NCI-H446 treated with DMSO at 0.1 percent for 48 hours (cell line): ENCODE measurements at places on chromosomes 1 and 21.
A peak's percentile ranks its signal among the peaks of the same experiment; 100 is the strongest.

DNA sequence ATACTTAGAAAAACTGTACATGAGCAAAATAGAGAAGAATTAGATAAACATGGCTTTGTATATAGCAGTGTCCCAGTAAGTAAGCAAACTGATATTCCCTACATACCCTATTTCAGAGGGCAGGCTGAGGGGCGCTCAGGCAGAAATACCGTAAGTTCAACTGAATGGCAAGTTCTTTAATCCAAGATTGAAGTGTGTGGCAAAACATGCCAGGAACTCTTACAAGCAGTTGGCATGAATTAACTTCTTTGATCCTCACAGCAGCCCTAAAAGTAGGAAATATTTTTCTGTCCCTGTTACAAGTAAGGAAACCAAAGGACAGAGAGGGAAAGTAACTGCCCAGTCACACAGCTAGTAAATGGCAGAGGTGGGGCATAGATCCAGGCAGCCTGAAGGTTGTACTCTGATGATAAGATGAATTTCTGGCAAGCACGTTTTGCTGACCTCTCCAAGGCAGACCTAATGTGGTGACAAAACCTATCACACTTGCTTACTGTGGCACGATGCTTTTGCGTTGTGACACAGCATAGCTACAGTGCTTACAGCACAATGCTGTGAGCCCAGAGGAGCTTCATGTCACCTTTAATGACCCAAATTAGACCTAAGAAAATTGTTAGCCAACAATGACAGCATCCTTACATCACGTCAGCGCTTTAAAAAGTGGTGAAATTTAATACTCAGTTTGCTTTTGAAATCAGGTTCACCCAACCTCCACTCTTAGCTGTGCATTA, 35.0 kb upstream of the THEM4 start:
- no peak for DNase-seq

GRCh38 chr1:54835970-54836369, 34.8 kb upstream of the TTC22 start:
- DNase-seq = no peak

- no peak for DNase-seq
Measured at GRCh38 chr1:41662061-41662764, 177.7 kb upstream of the EDN2 start.

- no peak for DNase-seq
Measured at GRCh38 chr1:218633238-218633988, 288.3 kb downstream of the TGFB2 start.

DNA sequence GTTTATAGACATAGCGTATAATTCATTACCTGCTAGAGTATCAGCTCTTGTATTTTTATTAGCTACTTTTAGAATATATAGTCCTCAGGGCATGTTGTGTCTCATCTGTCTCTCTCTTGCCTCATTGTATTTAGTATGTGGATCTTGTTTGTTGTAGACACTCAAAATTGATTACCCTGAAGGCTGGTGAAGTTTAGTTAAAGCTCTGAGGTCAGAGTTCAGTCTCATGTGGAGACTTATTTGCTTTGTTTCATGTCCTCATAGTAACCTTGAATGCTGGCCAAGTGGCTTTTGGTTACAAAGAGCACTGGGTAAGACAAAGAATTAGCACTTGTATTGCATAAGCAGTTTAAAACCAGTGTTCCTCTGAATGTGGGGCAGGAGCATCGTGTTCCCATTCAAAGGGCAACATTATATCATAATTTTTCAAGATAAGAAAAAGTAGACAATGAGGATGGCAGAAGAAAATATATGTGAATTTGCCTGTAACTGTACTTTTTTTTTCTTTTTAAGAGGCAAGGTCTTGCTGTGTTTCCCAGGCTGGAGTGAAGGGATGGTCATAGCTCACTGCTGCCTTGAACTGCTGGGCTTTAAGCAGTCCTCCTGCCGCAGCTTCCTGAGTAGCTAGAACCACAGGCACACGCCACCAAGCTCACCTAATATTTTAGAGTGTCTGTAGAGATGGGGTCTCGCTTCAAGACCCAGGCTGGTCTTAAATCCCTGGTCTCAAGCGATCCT, 17.4 kb downstream of the CNST start:
- no peak for DNase-seq

GRCh38 chr1:70707214-70707613, 296.1 kb downstream of the CTH start:
- no peak for DNase-seq

- DNase-seq = no peak
Measured at GRCh38 chr21:16216288-16216962, 486.6 kb downstream of the USP25 start.

DNA sequence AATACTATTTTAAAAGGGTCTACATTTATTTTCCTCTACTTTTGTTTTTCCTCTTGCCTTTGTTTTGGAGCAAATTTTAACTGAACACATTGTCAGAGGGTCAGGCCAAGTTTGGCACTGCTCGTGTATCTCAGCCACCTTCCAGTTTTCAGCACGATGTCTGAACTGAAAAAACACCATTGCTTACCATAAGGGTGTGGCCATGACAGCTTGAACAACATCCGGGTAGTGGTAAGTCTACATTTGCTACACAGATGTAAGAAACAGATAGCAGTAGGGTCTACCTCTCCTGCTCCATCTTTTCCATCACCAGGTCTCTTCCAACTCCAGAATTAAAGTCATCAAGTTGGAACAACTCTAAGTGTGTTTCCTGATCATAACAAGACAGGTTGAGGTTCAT, 4.2 kb downstream of the HIVEP3 start:
- no peak for DNase-seq

- peak; percentile 11 for DNase-seq
Measured at GRCh38 chr1:178134061-178134460, 40.2 kb downstream of the RASAL2 start.

DNA sequence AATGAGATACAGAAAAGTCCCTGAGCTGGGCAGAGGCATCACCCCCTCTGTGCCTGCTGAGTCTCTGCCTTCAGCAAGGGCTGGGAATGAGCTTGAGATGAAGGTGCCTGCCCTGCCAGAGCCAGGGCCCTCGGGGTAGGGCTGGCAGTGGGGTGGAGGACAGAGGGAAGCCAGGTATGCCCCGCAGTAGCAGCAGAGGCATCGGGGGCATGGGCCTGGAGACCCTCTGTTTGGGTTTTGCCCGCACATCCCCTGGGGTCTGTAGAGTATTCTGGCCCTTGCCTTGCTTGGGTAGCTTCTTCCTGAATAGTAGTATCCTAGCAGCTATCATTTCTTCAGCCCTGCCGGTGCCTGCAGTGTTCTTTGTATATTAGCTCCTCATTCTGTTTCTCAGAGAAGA, 33.0 kb downstream of the QSOX1 start:
- DNase-seq = no peak

GRCh38 chr1:161273402-161273801, 14.9 kb downstream of the PCP4L1 start:
- no peak for DNase-seq

GRCh38 chr1:203629016-203629506, 2.4 kb downstream of the ATP2B4 start:
- DNase-seq = no peak

GRCh38 chr21:44314561-44314960, 14.7 kb downstream of the PFKL start:
- DNase-seq = no peak

GRCh38 chr1:178682429-178682828, 42.6 kb upstream of the RALGPS2 start:
- no peak for DNase-seq
